ENCODE measurements at places on chromosomes 6 and 20.

DNA sequence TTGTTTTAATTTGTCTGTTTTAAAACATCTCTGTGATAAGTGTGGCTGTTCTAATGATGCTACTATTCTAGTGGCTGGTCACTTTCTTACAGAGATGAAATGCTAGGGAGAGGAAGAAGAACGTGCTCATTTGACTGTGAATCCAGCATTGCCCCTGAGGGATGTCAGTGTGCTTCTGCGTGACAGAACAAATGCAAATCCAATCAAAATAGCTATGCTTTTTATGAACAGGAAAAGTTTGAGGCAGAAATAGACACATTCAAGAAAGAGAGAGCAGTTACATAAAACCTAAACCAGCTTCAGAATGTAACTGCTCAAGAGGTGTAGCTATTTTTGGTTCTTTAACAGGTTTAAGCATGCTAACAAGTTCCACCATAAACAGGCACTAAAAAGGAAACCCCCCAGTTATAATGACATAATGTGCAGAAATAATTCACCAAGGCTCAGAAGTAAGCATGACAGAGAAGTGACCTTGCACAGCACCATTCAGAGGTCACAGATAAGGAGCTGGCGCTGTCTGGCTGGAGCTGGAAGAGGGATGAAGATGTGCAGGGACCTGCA is 385.3 kb downstream of the EPM2A start:
- DNase-seq: no peak

- no peak for DNase-seq
These were observed 30.5 kb upstream of the TGM2 start for GRCh38 chr20:38195521-38195920.

DNA sequence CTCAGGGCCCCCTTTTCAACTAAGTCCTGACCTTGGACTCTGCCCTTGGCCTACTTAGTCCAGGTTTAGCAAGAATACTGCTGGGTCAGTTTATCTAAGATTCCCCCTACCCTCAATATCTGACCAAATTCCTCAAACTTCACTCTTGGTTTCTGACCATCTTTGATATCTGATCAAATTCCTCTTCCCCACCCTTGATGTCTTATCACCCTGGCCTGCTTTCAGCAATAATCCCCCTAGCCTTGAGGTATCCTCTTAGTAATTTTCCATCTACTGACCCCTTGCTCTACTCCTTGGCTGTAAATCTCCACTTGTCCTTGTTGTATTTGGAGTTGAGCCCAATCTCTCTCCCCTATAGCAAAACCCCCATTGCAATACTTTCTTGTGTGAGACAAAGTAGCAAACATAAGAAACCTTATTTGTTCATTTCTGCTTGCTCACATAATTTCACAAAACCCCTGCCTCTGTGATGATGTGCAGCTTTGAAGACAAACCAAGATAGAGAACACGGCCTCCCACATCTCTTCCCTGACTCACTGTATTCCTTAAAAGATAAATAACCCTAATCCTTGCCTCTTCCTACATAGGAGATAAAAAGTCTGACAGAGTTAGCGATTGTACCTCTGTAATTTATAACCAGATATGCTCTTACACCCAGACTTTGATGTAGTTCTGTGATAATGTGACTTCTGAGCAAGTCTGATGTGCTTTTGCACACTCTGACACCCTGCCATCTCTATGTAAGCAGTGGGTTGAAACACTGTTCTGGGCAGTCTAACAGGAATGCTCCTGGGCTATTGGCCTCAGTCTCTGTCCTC is 13.8 kb upstream of the IYD start:
- no peak for DNase-seq

DNA sequence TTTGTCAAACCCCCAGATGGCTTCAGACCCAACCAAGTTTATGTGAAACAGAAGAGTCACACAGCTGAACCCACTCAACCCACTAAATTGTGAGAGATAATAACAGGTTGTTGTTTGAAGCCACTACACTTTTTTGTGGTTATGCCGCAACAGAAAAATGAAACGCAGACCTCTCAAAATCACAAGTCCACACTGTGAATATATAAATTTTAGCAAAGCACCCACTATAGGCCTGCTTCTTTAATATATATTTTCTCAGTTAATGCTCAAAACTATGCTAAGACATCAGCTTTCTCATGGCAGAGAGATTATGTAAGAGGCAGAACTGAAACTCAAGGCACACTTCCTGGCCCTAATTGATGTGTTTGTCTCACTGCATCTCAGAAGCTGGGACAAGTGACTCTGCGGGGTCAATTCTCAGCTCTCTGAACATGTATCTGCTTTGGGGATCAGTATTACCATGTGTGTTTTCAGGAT is 27.7 kb downstream of the MAP3K5 start:
- no peak for DNase-seq
